ENCODE measurements at places on chromosomes 12 and 14.

DNA sequence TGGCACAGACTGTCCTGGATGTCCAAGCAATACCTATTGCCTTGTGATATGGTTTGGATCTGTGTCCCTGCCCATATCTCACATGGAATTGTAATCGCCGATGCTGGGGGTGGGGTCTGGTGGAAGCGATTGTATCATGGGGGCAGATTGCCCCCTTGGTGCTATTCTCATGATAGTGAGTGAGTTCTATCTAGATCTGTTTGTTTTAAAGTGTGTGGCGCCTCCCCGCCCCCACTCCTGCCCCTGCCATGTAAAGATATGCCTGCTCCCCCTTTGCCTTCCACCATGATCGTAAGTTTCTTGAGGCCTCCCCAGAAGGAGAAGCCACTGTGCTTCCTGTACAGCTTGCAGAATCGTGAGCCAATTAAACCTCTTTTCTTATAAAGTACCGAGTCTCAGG, 16.8 kb upstream of the LRRC10 start:
- no peak for DNase-seq

GRCh38 chr12:14418451-14418890, 53.0 kb downstream of the ATF7IP start:
- DNase-seq, result peak; percentile 48

DNA sequence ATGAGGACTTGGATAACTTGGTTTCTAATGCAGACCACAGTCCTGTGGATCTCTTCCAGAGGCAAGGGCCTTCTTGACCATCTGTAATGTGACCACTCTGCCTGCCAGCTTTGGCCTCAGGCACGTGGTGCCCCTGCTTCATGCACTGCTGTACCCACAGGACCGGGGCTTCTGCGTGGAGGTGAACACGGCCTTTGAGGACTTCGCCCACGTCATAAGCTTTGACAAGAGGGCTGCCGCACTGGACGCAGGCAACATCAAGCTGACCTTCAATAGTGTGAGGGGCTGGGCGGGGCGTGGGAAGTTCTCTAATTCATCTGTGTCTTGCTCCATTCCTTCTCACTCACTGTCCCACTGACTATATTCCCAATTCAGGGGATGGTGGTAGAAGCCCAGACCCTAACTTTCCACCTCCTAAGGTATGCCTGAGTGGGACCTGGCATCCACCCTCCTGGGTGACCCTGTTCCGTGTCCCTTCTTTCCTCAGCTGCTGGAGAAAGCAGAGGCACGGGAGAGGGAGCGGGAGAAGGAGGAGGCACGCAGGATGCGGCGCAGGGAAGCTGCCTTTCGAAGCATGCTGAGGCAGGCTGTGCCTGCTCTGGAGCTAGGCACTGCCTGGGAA, 18.5 kb downstream of the PRPF40B start:
- DNase-seq, result no peak

- peak; percentile 78 for DNase-seq
Observed at GRCh38 chr12:113727651-113728061, 238.5 kb downstream of the RBM19 start.

DNA sequence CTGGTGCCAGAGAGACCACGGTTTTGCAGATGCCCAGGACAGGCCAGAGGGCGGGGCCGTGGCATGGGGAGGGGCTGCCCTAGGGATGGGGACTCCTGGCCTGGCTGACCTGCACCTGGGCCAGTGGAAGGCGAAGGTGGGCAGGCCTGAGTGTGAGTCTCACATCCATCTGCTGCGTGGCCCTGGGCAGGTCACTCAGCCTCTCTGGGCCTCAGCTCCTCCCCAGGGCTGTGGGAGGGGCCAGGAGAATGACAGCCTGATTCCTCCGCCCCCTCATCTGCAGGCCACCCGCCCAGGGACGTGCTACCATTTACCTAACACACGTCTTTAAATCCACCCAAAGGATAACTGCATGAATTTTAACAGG, 90.9 kb downstream of the GALNT9 start:
- DNase-seq, result no peak

- no peak for DNase-seq
Observed at GRCh38 chr14:89339579-89339978, 77.5 kb downstream of the FOXN3 start.

GRCh38 chr14:89331398-89331797, 85.6 kb downstream of the FOXN3 start:
- DNase-seq, result no peak

DNA sequence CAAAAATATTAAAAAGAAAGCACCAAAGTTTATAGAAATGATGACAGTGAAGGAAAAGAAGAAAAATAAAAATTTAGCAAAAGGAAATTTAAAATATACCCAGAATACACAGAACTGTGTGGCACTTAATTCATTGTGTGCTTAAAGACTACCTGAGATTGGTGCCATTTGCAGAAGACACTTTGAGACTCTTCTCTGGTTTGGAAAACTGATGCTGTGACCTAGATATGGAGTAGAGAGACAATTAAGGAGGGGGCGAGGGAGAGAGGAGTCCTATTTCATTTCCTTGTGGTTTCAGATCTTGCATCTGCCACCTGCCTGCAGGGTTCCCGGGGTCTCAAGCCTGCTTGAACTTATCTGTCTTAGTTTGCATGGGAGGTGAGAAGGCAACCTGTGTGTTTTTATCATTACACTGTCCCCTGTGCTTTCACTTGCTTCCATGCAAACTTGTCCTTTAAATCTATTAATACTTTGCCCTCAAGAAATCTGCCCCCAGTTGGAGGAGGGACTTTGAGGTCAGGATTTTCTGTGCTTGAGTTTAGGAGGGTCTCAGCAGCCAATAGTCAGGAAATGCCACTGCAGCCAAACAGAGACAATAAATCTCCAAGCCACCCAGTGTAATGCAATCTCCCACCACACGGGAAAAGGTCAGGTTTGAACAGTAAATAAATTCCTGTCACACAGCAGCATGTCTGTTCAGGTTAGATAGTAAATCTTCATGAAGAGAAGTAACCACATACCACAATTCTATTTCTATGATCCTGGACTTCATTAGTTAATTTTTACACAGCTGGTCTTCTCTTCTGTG, 119.4 kb downstream of the CAND1 start:
- no peak for DNase-seq

- peak; percentile 85 for DNase-seq
Observed at GRCh38 chr12:14416658-14417057, 51.2 kb downstream of the ATF7IP start.

- DNase-seq, result peak; percentile 38
Observed at GRCh38 chr14:59085207-59085739, 103.2 kb upstream of the DAAM1 start.

DNA sequence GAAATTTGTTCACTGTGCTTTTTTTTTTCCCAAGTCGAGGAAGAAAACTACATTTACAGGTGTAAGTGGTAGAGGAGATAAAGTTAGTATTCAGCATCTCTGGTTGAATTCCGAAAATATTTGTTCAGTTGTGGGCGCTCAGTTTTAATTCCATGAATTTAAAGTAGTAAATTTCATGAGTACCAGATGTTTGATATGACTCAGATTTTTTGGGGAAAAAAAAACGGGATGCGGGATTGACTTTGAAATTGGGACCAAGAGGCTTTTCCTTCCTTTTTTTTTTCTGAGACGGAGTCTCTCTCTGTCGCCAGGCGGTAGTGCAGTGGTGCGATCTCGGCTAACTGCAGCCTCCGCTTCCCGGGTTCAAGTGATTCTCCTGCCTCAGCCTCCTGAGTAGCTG, 1.6 kb downstream of the TULP3 start:
- peak; percentile 69 for DNase-seq

DNA sequence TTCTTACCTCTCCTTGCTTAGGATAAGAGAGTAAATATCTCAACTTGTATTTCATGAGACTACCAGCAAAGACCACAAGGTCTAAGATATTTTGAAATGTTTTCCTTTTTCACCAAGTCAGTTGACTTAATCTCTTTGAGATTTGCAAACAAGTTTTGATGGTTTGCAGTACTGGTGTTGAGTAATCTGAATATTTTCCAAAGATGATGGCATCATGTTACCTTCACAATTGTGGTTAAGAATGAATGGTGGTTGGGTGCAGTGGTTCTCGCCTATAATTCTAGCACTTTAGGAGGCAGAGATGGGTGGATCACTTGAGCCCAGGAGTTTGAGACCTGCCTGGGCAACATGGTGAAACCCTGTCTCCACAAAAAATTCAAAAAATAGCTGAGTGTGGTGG, 225.7 kb downstream of the TMTC2 start:
- peak; percentile 22 for DNase-seq

DNA sequence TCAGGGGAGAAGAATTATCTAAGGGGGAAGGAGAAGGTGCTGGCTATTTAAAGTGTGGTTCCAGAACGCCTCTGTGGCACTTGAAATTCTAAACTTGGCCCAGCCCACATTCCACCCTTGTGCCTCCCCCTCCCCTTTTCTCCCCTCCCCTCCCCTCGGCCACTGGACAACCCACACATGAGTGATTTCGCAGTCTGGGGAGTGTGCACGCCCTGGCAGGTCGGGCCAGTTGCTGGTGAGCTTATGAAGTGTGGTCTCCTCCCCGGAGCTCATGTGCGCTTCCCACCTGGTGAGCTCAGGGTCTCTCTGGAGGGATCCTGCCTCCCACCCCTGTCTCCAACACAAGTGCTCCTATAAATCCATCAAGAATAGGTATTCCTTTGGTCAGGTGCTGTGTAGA, at the start of gene SLC6A13:
SLC6A13 (minus strand) TSS at position 20 of the 400 bp plus-strand sequence. CDS start 2,784 bp downstream, outside the sequence.
- DNase-seq, result peak; percentile 19

DNA sequence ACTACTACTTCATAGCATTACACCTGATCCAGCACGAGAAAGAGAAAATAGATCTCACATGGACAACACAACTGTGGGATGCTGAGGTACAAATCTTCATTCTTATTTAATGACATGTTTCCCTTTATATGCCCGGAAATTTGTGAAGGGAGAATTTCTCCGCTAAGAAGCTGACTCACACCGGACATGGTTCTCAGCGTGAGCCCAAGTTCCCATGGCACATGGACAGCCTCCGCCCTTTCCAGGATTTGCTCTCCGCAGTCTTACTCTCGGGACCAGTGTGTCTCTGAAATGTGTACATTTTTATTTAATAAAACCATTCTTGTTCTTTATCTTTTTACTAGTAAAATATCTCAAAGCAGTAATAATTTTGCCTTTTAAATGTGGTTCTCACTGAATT, 1154.8 kb downstream of the TMEM121 start:
- no peak for DNase-seq

DNA sequence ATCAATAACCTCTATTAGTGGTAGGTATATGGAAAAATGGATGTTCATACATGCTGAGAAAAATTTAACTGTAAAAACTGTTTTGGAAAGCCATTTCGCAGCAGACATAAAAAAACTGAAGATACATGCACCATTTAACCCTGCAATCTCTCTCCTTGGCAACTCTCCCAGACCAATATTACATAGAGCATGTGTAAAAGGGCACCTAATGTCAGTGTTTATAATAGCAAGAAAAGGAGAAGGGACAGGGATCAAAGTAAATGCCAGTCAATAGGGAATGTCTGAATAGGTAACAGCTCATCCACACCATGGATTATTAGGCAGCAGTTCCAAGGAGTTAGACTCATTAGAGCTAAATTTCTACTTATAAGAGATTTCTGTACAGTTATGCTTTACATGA, 77.2 kb downstream of the BTG1 start:
- no peak for DNase-seq

DNA sequence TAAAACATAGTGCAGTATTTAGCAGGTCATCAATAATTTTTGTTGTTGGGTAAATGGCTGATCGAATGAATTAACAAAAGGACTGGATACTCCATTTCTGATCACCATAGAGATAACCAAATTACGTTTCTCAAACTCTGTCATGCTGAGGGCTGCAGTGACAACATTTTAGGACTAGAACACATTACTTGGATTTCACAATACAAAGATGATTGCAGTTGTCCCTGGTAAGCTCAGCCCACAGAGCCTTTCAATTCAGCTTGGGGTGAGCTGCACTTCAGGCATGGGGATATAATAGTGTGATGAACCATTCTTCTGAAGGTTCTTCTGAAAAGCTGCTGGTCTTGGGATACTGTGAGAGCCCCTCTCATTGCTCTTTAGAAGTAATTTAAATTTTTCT, 74.3 kb downstream of the FAR2 start:
- no peak for DNase-seq

GRCh38 chr12:56308714-56309113, 7.1 kb downstream of the CNPY2 start:
- DNase-seq, result no peak

DNA sequence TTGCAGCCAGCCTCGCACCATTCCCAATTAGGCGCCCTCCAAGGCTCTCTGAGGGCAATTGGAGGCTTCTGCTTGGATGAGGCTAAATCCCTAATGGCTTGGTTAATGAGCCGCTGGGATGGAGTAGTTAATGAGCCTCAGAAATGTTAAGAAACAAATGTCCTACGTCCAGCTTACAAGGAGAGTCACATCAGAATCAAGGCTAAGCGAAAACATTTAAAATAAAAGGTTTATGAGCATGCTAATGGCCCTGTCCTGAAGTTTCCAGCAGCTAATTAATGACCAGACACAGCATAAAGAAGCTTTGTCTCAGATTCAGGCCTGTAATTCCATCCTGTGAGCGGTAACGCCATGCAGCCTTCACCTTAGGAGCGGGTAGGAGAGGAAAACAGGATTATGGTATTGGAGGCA, 200.7 kb upstream of the BCL2L14 start:
- no peak for DNase-seq

DNA sequence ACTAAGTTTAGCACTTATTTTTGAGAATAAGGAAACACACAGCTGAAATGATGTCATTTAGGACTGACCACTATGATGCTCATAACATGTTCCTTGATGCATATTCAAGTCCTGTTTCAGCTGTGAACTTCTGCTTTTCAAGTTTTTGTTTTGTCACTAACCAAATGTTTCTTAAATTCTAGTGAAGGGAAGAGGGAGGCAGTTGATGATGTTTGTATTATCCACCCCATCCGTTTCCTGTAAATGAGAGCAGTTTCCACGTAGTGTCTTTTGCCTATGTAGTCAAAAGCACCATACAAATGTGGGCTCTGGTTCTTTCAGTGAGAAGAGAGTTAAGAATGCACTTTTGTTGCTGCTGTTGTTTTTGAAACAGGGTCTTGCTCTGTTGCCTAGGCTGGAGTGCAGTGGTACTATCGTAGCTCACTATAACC, 491.8 kb downstream of the PCNX1 start:
- DNase-seq, result no peak

DNA sequence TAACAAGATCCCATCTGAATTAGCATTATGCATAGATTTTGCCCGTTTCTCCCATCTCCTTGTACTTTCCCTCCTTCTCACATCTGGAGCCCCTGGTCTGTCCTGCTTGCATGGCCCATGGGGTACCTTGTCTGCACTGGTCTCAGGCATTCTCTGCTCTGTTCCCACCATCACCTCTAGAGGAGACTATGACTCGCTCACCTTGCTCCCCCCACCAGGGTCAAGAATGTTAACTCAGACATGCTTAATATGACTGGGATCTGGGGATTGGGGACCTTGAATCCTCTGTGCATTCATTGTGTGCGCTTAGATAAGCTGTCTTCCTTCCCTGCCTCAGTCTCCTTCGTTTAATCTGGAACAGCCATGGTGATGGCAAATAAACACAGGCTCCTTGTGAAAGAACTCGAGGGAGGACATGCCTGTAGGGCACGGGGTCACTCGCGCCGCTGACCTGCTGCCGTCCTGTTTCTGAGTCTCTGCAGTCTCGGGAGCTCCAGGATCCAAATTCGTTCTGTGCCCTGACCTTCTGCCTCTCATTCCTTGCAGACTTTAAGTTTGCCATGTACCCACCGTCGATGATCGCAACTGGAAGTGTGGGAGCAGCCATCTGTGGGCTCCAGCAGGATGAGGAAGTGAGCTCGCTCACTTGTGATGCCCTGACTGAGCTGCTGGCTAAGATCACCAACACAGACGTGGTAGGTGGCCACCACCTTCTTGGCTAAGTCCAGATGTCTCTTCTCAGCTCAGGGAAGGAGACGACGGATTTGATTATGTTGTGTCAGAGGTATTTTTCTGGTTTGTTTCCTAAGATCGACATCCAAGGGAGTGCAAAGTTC, 15.0 kb downstream of the CCND2 start:
- no peak for DNase-seq

- no peak for DNase-seq
Observed at GRCh38 chr14:59317346-59317745, 128.9 kb downstream of the DAAM1 start.
